ENCODE measurements at places on chromosomes 5 and 9.

- no peak for DNase-seq
Observed at GRCh38 chr9:2138646-2139045, 123.5 kb downstream of the SMARCA2 start.

GRCh38 chr5:34715711-34716110, 59.6 kb downstream of the RAI14 start:
- DNase-seq: no peak

- DNase-seq: no peak
Observed at GRCh38 chr9:95459178-95459577, 57.6 kb downstream of the PTCH1 start.

DNA sequence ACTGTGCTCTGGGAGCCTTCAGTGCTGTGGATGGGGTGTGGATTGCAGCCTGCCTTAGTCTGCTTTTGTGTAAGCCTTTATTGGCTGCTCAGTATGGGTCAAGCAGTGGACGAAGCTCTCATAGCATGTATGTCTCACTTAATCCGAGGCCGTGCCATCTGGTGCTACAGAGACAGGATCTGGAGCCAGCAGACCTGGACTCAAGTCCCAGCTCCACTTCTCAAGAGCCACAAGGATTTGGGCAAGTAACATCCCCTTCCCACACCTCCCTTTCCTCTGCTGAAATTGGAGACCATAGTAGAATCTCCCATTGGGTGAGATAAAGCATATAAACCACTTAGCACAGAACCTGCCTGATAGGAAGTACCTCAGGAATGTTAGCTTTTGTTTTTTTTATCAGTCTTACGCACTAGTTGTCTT, 23.4 kb upstream of the LECT2 start:
- DNase-seq: no peak

DNA sequence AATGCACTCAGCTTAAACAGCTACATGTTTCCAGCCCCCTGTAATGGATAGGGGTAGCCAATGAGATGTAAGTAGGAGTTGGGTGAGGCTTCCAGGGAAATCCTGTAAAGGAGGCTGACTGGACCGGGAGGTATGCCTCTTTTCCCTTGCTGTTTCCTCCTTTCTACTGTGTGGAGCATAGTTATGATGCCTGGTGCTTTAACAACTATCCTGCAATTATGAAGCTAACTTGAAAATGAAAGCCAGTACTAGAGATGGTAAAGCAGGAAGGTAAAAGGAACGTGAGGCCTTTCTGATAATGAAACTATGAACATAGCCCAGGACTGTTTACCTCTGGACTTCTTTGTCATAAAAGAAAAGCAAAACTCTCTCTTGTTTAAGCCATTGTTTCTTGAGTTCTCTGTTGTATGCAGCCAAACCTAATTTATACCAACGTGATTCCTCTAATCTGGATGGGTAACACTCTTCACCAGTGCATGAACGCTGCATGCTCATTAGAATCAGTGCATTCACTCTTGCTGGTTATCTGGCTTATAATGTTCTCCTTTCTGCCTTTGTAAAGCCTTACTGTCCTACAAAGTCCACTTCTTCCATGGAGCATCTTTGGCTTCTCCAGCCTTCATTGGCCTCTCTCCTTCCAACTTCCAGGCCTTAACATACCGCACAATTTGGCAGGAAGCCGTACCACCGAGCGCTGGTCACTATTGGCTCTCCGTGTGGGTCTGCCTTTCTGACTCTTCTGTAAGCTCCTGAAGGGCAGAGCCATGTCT, 8.3 kb upstream of the ARHGEF28 start:
- no peak for DNase-seq

DNA sequence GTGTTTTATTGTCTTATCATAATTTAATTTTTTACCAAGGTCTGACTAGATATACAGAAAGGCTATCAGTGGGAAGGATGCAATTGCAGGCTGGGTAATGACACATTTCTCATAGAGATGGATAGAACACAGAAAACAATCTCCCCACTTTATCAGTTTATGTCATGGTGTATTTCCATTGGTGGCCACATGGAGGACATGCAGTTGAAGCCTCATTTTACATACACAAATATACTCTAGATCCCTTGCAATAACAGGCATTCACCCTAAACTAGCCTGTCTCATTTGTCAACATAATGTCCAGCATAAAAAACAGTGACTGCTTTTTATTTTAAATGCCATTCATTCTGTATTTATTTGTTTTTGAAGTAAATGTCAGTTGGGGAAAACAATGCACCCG, 526.3 kb downstream of the GABRG2 start:
- no peak for DNase-seq

GRCh38 chr5:55036477-55036876, 12.4 kb downstream of the GZMK start:
- DNase-seq: no peak

GRCh38 chr9:112020680-112021596, 124.3 kb downstream of the UGCG start:
- no peak for DNase-seq

DNA sequence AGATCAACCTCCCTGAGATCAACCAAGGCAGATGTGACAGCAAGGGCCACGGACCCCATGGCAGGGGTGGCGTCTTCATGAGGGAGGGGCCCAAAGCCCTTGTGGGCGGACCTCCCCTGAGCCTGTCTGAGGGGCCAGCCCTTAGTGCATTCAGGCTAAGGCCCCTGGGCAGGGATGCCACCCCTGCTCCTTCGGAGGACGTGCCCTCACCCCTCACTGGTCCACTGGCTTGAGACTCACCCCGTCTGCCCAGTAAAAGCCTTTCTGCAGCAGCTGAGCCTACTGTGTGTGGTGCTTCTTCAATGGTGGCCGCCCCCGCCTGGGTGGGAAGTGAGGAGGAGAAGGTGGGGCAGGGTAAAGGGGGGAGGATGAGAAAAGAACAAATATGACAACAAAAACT, 8.3 kb downstream of the GPX3 start:
- DNase-seq: no peak

DNA sequence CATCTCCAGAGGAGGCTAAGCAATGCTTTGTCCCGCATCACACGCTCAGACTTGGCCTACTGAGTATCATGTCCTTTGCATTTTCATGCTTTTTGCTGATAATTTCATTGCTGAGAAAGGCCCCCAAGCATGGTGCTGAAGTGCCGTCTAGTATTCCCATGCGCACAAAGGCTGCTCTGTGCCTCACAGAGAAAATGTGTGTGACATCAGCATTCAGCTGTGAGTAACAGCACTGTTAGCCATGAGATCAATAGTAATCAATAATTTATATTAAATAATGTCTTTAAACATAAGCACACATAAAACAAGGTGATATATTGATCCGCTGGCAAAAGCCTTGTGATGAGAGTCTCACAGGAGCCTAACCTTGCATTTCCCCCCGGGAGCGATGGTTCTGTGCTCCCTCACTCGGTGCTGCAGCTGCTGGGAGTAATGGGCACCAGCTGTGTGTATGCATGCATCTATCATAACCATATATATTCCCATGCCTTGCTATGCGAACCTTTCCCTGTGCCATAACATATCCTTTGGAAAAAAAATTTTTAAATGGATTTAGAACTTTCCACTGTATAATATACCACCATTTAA, 50.4 kb upstream of the RNF130 start:
- no peak for DNase-seq

DNA sequence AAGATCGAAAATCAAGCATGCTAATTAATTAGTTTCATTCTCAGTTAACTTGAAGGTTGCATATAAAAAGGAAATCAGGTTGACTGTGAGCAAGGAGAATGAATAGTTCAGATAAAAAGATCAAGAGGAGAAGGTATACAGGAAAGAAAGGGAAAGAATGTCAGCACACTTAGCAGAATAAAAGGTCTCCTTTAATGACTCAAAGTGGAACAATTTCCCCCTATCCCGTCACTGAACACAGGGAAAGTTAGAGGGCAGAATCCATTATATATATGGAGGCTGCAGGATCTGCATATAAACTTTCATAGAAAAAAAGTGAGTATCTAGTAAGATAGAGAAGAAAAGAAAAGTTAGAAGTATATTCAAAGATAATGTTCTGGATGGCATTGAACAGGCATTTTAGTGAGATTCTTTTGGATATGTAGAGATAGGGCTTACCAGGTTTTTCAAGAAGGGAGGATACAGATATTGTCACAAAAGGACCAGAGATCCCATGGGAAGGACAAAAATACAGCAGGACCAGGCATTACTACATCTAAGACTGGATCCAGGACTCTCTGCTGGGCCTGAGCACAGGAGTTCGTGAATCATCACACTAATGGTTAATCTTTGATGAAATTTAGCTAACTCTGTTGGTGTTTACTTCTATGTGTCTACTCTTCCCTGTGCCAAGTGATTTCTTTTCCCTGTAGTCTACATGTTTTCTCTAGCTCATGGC, 988.2 kb upstream of the ARRDC3 start:
- no peak for DNase-seq

DNA sequence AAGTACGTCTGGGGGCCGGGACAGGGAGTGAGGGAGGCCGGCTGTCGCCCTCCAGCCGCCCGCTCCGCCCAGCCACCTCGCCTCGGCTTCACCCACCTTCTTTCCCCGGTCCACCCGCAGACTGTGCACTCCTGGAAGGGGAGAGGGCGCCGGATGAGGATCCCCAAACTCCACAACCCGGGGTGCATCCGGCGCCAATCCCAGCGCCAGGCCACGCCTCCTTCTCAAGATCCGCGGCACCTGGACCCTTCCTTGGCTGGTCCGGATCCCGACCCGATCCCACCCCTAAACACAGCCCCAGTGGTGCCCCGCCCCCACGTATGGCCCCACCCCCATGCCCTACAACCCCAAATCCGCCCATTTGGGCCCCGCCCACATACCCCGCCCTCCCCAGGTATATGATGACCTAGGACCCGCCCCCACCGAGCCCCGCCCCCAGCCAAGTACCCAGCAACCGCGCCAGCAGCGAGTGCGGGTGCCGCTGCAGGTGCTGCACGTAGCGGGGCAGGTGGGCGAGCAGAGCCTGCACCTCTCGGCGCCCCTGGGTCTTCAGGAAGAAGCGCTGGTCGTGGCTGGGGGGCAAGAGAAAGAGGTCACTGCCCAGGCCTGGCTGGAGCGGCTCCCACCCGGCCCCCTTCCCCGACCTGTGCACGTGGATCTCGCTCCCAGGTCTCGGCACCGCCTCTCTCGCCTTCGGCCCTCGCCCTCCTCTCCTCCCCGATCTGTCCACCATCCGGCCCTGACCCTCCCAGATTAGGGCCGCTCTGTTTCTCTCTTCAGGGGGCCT, 3.2 kb downstream of the PIP5KL1 start:
- DNase-seq: no peak

DNA sequence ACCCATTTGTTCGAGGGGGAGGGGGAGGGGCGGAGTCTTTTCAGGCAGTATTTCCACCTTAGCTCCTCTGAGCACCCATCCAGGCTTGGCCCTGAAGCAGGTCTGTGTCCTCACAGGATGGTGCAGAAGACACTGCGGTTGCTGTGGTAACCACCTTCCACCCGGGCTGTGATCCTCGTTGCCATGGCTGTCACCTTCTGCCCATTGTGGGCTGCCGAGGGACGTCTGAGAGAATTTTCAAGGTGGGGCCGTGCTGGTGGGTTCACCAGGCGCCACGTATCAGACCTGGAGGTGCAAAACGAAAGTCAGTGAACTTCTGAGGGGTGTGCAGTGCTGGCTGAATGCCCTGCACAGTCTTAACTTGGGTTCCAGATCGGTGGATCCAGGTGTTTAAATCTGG, 26.7 kb downstream of the POLR1E start:
- DNase-seq: no peak

DNA sequence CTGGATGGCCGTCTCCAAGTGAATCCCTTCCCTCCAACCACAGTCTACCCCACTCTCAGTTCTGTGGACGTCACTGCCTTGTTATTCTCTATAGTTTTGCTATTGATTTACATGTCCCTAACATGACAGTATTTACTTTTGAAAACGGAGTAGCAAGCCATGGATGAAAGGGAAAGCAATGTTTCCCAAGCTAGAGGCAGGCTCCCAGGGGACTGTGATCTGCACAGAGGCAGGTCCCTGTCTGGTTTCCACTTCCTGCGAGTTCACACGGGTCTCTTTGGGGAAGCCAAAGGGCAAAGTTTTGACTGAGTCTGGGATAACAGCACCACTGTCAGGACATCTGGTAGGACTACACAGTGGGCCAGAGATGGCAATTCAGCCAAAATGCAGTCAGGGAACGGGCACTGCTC, 12.7 kb downstream of the C9orf153 start:
- DNase-seq: no peak

GRCh38 chr5:34576891-34577666, 79.0 kb upstream of the RAI14 start:
- DNase-seq: no peak

Data from hematopoietic multipotent progenitor cell (in vitro differentiated cells).